ENCODE measurements at places on chromosomes 7 and 10.

GRCh38 chr7:2131341-2131740 lies 101.4 kb downstream of the MAD1L1 start:
- no peak for DNase-seq

DNA sequence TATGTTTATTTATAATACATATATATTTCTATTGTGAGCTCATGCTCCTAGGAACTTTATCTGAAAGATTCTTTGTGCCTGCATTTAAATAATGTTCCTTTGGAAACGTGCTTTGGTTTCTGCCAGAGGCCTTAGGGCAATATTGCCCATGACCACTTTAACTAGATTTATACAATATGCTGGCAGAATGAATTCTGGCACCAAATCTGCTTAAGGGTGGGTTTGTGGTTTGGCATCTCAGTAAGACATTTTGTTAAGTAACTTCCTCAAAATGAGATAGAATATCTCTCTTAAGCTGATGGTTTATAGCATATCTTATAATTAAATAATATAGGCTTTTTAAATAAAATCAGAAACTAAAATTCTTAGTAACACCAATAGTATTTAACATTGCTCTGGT lies 252.9 kb downstream of the RNLS start:
- DNase-seq: no peak

GRCh38 chr7:137167609-137168008 lies 175.9 kb downstream of the PTN start:
- DNase-seq: no peak

- no peak for DNase-seq
Measured at GRCh38 chr7:111363099-111363498, 199.2 kb downstream of the IMMP2L start.

DNA sequence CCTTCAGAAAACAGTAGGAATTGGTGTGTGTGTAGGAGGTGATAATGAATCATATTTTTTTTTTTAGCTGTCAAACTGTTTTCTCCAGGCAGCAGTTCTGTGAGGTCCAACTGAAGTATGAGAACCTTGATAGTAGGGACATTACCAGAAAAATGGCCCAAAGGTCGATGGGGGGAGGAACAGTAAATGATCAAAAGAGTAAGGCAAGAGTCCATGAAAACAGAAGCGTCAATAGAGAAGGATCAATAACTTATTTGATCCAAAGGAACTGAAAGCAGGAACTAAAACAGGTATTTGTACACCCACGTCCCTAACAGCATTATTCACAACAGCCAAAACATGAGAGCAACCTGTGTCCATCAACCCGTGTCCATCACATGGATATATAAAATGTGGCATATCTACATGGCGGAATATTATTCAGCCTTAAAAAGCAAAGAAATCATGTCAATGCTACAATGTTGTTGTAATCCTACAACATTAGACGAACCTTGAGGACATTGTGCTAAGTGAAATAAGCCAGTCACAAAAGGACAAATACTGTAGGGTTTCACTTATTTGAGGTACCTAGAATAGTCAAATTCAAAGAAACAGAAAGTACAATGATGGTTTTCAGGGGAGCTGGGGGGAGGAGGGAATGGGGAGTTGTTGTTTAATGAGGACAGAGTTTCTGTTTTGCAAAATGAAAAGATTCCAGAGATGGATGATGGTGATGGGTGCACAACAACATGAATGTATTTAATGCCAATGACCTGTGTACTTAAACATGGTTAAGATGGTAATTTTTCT lies 214.0 kb upstream of the KLF14 start:
- no peak for DNase-seq

DNA sequence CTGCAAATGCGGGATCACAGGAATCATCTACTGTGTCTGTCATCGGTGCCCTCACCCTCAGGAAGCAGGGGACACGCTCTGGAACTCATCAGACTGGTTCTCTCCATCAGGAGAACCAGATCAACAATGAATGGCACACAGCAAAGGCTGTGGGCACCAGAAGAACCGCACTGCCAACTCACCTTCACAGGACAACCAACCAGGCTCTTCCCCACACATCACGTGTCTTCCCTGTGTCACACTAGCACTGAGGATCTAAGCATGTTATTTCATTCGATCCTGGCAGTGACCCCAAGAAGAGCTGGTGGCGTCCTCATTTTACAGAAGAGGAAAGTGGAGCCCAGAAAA lies 106.1 kb downstream of the TNS3 start:
- DNase-seq: no peak

GRCh38 chr10:84429926-84430520 lies 101.6 kb downstream of the CCSER2 start:
- peak; percentile 59 for DNase-seq

GRCh38 chr7:150411606-150412005 lies 32.5 kb downstream of the ZNF775 start:
- no peak for DNase-seq

DNA sequence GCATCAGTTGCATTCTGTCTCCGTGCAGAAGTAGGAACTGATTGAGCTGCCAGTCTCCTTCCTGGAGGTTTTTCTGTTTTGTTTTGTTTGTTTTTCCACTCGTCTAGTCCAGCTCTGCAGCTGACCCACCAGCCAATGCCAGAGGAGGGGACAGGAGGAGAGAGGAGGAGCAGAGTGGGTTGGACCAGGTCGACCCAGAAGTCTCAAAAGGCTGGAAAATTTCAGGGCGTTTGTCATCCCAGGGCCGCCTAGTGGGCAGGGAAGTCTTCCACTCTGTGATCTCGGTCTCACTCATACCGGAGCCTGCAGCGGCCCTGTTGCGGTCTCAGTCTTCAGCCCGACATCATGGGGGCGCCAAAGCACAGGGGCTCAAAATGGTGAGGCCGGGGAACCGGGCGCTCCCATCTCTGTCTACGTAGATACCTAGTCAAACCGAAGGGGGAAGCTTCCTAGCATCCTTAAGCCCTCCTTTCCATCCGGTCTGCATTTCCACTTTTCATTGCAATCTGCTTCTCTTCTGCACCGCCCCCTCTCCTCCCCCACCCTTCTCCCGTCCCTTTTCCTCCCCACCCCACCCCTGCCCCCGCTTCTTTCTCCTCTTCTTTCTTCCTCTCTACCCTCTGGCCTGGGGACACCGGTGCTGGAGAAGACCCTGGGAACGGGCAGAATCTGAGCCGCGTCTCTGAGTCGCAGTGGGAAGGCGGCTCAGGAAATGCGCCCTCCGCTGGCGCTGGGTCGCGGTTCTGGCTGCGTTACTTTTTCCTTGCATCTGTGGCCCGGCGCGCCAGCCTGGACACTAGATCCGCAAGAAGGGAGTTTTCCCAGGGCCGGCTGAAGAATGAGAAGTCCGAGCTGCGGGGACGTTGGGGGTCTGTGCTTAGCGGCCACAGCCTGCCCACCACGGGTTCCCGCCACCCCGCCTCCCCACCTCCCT lies 16.2 kb upstream of the PAX2 start:
- DNase-seq: peak; percentile 79

DNA sequence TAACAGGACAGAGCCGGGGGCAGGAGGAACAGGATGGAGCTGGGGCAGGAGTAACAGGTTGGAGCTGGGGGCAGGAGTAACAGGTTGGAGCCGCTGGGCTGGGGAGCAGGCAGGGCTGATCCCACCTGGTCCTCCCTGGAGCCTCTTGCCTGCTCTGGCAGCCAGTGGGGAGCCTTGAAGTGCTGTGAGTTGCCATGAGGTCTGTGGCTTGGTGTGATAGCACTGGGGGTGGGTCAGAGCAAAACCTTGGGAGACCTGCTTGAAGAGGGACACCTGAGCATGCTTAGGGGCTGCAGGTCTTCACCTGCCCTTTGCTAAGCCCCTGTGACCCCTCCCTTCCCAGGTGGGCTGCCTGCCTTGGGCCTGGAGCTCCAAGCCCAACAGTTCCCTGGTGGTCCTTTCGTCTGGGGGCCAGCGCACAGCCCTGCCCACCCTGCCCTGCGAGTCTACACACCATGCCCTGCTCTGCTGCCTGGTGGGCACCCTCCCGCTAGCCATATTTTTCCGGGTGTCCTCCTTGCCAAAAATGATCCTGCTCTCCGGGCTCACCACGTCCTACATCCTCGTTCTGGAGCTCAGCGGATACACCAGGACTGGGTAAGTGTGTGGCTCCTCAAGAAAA lies 111.6 kb downstream of the ADCY1 start:
- DNase-seq: no peak

- peak; percentile 81 for DNase-seq
Measured at GRCh38 chr10:102133373-102134195, 744 bp downstream of the PPRC1 start.

- peak; percentile 26 for DNase-seq
Measured at GRCh38 chr10:114623661-114624294, 34.3 kb downstream of the ABLIM1 start.

DNA sequence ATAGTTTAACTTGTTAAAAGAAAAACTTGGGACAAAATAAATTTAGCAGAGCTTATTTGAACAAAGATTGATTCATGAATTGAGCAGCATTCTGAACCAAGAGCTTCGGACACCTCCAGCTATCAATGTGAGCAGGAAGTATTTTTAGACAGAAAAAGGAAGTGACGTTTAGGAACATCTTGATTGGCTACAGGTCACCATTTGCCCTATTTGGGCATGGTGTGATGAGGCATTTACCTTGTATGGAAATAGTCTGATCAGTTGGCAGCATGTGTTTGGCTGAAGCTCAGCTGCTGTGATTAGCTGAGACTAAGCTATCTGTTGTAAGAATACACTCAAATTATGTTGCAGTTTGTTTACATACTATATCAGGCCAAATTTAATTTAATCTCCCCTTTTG lies 185.1 kb downstream of the ATRNL1 start:
- DNase-seq: no peak

DNA sequence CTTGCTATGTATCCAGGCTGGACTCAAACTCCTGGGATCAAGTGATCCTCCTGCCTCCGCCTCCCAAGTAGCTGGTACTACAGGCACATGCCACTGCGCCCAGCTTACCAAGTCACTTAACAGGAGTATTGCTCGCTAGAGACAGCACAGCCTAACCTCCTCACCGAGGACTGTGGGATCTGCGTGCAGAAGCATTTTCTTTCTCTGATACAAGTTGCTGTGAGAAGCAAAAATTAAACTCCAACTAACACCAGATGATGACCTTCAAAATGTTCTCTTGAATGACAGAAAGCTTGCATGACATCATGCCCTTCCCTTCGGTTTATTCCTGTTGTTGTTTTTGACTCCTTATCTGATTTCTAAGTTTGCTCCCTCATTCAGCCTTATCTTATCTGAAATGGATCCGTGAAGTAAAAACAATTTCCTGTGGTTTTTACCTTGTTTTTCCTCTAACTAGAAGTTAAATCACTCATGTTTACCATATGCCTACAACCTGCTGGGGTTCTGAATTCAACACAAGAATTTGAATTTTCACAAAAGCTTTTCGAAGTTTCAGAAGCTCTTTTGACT lies 94.4 kb upstream of the KIF5B start:
- DNase-seq: no peak

DNA sequence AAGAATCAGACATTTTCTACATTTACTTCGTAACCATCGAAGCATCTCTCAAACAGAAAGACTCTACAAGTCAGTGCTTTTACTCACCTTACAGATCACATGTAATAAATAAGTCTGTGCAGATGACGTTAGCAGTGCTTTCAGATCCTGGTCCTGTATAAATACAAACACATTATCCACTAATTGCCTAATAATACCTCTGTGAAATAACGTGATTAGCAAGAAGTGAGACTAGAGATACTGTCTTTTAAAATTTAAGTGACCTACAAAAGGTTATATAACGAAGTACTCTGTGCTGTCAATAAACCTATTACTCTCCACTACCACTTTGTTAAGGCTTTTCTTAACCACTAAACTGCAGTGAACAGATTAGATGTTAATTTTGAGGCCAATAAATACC lies 246.9 kb downstream of the NSUN6 start:
- DNase-seq: no peak

- DNase-seq: no peak
Measured at GRCh38 chr10:77068272-77068671, 569.3 kb downstream of the KCNMA1 start.

GRCh38 chr10:86295351-86295750 lies 71.2 kb downstream of the GRID1 start:
- DNase-seq: no peak

- DNase-seq: no peak
Measured at GRCh38 chr7:141679014-141679413, 23.0 kb downstream of the DENND11 start.

- DNase-seq: no peak
Measured at GRCh38 chr7:270351-270983, 19.5 kb upstream of the FOXL3 start.

- no peak for DNase-seq
Measured at GRCh38 chr7:17646253-17646956, 293.9 kb downstream of the SNX13 start.

DNA sequence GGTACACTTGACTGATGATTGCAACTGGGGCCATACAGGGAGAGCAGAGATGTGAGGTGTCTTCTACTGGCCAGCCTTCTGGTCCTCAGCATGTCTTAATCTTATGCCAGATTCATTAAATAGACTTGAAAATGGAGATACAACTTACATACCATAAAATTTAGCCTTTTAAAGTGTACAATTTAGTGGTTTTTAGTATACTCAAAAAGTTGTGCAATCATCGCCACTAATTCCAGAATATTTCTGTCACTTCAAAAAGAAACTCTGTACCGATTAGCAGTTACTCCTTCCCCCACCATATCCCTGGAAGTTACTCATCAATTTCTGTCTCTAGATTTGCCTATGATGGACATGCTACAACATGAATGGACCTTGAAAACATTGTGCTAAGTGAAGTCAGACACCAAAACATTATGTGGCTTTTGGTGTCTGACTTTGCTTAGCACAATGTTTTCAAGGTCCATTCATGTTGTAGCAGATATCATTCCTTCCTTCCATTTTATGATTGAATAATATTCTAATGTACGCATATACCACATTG lies 53.0 kb downstream of the SH2D4B start:
- DNase-seq: no peak

DNA sequence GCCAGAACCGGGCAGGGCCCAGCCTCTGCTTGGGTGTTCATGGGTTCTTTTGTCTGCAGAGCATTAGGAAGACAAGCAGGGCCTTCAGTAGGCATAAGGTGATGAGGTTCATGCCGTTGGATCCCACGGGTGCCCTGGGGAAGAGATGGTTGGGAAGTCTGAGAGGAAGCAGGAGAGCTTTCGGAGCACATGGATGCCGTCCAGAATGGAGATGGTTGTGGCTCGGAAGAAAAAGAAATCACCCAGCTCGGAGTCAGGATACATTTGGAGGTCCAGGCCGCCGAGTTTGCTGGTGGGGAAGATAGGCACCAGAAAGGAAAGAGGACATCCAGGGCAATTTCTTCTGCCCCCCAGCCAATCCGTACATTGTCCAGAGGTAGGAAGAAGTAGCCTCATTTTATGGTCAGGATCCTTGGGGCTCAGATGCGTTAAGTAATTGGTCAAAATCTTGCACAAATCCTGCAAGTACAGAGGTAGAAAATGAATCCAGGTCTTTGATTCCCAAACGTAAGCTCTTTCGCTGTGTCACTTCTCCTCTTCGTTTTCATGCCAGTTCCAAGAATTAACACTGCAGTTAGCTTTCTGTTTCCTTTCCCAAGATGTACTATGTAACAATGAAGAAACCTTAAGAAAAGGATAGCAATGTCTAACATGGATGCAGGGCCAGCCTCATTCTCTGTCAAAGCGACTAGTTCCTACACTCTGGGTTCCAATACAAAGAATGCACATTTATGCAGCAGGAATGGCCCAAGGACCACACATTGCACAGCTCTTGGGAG lies 147.8 kb upstream of the KLF6 start:
- no peak for DNase-seq

GRCh38 chr7:96591900-96592676 lies 117.6 kb downstream of the SEM1 start:
- no peak for DNase-seq
